ENCODE measurements at places on chromosomes 16 and 17. TPM values are rescaled to one million over a fixed set of nuclear protein-coding genes. Genes with fewer than 3 reads are reported as not detected.

DNA sequence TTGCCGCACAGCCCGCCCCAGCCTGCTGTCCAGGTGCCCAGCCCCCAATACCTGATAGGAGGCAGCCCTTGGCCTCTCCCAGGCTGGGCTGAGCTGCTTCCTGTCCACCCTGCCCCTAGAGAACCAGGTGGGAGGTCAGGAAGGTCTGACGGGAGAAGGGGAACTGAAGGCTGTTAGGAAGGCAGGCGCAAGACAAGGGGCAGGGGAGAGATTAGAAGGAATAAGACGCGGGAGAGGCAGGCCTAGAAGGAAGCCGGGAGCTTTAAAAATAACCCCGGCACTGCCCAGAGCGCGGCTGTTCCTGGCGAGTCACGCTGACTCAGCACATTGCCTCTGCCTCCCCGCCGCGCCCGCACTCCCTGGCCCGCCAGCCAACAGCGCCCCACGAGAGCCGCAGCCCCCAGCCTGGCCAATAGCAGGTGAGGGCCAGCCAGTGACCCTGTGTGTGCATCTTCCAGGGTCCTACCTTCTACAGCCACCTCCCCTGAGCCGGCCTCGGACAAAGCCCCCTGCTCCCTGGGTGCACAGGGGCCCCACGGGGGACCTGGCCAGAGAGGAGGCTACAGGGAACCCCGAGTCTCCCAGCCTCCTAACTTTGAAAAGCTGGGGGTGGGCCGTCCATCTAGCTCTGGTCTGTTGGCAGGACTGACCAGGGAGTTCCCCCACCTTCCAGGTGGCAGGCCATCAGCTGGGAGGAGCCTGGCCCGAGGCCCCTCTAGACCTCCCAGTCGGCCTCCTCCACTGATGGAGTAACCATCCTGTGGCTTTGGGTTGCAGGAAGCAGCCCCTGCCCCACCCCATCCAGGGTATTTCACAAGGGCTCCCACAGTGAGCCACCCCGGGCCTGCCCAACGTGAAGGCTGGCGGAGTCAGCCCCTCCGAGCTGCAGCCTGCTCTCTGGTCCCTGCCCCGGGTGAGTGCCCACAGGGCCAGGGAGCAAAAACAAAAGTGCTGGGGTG is 4.0 kb downstream of the MAFG start:
- DNase-seq = peak; percentile 75

The DLX4 gene
- total RNA-seq = not detected

The NR1D1 gene
- total RNA-seq = 1.8 TPM

DNA sequence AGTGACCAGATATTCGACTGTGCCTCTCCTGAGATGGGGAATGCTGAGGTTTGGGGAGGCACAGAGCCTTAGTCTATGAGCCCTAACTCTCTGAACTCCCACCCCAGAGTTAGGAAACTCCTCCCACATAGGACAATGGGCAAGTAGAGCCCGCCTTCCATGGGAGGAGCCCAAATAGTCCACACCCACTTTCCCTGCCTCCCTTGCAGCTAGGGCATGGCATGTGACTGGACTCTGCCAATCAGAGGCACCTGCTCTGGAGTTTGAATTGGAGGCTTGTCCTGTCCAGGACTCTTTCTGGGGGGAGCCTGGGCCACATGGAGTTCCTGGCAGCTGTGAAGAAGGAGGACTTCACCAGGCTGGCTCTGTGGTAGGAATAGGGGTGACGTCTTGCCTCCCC is 48.4 kb downstream of the SOCS1 start:
- no peak for DNase-seq

The ZFP1 gene
- total RNA-seq = 9.8 TPM

DNA sequence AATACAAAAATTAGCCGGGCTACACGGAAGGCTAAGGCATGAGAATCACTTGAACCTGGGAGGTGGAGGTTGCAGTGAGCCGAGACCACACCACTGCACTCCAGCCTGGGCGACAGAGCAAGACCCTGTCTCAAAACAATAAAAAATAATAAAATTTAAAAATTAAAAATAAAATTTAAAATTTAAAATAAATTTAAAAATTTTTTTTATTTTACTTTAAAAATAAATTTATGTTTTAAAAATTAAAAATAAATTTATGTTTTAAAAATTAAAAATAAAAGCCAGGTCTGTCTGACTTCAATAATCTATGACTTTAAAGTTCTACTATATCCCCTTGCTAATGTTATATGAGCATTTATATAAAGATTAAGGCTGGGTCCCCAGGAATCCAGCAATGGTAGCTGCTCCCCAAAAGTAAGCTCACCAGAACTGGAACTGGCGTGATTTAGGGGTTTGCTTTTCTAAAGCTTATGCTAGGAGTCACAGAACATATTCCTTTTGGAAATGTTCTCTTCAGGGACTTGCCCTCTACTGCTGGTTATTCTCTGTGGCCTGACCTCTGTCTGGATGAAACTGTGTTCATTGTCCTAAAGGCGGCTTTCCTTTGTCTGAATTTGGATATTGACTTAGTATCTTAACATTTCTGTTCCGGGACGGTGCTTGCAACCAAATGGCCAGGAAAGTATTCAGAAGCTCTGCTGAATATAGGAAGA is 140.2 kb upstream of the NOL11 start:
- DNase-seq = no peak
